ENCODE measurements at places on chromosomes 12 and 14.

GRCh38 chr14:100778526-100778882 lies 47.4 kb upstream of the MEG3 start:
- DNase-seq = no peak

DNA sequence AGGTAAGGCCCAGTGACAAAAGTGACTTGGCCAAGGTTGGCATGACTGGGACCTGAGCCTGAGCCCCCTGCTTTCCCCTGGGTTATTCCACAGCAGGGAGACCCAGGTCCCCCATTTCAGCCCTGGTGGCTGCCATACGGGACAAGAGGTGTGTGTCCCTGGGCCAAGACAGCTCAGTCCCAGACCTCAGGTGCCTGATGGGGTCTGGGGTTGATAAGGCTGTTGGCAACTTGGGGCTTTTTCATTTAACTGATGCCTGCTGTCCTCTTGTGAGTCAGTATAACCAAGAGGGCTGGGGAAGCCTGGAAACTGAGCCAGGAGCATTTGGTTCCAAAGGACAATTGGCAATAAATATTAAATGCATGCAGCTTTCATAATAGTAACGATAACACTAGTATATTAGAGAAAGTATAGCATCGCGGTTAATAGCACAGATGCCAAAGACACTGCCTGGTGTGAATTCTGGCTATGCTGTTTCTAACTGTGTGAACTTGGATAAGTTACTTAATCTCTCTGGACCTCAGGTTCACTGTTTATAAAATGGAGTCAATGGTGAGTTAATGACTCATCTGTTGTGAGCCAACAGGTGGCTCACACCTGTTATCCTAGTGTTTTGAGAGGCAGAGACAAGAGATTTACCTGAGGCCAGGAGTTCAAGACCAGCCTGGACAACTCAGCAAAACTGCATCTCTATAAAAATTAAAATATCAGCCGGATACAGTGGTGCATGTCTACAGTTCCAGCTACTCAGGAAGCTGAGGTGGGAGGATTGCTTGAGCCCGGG lies 898 bp downstream of the SDSL start:
- DNase-seq = no peak

- no peak for DNase-seq
Measured at GRCh38 chr14:48490756-48491155, 815.4 kb upstream of the MDGA2 start.

GRCh38 chr12:125208942-125209341 lies 143.7 kb downstream of the AACS start:
- no peak for DNase-seq

DNA sequence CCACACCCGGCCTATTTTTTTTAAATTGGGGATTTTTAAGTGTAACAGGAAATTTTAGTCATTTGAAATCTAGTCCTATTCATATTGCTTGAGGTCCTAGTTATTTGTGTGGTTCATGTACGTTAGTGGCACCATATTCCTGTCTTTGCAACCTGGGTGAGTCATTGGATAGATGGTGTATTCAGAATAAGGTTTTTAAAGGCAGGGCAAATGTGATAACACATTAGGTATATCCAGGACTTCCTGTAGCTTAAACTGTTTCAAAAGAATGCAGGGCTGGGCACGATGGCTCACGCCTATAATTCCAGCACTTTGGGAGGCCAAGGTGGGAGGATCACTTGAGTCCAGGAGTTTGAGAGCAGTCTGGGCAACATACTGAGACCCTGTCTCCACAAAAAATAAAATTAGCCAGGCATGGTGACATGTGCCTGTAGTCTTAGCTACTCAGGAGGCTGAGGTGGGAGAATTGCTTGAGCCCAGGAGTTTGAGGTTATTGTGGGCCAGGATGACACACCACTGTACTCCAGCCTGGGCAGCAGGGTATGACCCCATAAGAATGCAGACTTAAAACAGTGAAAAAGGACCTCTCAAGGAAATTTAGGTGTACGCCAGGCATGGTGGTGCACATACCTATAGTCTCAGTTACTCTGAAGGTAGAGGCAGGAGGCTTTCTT lies 8.1 kb downstream of the ATP6V0A2 start:
- DNase-seq = no peak

DNA sequence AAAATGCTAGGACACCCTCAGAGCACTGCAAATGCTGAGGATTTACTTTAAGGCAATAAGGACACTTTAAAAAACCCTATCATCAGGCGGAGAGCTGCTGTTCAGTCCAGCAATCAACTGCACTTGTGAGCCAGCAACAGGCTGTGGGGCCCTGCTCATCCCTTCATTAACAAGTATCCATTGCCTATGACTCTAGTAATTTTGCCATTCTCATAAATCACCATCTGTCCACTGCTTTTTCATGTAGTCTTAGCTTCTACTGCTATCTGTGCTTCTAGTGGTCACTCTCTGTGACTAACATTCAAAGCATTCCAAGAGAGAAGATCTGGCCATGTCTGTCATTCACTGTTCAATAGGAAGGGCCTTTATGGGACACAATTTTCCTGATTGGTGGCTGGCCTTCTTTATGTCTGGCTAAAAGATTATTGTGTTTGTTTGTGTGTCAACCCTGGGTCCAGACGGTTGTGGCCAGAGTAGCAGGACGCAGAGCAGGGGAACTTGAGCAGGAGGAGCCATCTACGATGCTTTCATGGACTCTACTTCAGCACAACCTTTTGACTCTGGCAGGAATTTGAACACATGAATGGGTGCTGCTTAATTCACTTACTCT lies 3.6 kb upstream of the KRAS start:
- DNase-seq = peak; percentile 35

- no peak for DNase-seq
Measured at GRCh38 chr12:96057986-96058553, 22.7 kb upstream of the LTA4H start.

GRCh38 chr14:99181804-99182520 lies 90.0 kb downstream of the BCL11B start:
- no peak for DNase-seq

GRCh38 chr12:91104812-91105466 lies 6.4 kb downstream of the LUM start:
- no peak for DNase-seq

DNA sequence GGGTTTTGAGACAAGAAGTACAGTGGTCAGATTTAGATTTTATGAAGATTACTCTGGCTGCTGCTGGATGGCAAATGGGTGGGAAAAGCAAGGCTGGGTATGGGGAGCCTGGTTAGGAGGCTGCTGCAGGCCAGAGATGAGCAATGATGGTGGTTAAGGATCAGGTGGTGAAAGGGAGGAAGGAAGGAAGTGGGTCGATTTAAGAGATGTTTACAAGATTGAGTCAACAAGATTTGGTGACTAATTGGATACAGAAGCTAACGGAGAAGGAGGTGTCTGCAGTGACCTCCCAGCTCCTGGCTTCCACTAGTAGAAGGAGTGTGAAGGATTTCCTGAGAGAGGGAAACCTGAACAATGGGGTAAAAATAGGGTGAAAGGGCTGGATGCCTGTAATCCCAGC lies 18.7 kb downstream of the NOS1 start:
- DNase-seq = no peak

- no peak for DNase-seq
Measured at GRCh38 chr14:40053416-40053815, 621.2 kb upstream of the FBXO33 start.

DNA sequence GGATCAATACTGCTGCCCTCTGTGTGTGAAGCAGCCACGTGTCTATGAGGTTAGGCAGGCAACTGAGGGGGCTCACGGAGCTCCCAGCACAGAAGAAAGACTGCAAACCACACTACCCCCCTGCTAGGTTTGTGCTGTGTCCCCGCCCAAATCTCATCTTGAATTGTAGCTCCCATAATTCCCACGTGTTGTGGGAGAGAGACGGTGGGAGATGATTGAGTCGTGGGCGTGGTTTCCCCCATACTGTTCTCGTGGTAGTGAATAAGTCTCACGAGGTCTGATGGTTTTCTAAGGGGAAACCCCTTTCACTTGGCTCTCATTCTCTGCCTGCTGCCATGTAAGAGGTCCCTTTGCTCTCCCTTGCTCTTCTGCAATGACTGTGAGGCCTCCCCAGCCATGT lies 68.6 kb downstream of the ACTN1 start:
- no peak for DNase-seq

DNA sequence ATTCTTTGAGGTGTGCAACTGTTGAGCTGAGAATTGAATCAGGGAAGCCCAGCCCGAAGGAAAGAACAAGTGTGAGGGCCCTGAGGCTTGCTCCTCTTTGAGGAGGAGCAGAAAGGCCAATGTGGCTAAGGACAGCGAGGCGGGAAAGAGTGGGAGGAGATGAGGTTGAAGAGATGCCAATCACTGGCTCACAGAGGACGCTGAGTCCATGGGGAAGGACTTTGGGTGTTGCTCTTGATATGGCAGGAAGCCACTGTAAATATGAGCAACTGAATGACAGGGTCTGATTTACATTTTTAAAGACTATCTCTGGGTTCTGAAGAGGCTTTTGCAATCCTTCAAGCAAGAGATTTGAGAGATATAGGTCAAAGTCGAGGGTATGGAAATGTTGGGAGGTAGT lies 3.3 kb upstream of the APPL2 start:
- no peak for DNase-seq

GRCh38 chr14:24335461-24336171 lies 745 bp upstream of the ADCY4 start:
- peak; percentile 46 for DNase-seq

GRCh38 chr14:54894995-54895394 lies 7.6 kb downstream of the GCH1 start:
- DNase-seq = peak; percentile 21
